Stimulated activated CD4-positive, alpha-beta T cell treated with anti-CD3 and anti-CD28 coated beads, TNF-alpha, amount 100 ng/mL, for 1 hour (primary cell): ENCODE measurements at places on chromosomes 6 and 20.

DNA sequence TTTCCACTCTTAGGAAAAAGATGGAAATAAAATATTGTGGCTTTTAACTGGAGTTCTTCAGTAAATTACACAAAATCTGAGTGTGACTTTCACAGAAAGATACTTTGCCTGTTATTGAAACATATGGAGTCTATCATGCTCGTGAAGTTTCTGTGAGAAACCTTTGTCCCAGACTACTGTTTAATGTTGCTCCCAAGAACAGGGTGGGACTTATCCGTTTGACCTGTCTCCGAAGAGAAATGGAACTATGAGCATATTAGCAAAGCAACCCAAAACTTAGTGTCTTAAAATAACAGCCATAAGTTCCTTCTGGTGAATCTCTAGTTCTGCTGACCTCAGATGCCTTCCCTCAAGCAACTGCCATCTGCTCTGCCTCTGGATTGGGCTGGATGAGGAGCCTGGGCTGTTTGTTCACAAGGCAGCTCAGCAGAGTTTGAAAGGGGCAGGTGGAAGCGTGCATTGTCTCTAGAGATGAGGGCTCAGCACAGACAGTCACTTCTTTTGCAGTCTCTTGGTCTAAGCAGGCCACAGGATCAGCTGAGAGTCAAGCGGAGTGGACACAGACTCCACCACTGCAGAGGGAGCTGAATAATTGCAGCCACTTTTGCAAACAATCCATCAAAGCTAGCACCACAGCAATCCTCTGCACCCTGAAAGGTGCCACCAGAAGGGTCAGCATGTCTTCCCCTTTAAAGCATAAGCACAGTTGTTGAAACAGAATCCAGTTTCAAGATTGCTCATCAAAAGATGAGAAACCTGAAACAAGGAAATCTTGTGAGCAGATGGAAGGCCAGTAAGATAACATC lies 52.8 kb downstream of the MYB start:
- no peak for DNase-seq

- DNase-seq = no peak
Observed at GRCh38 chr20:46209930-46210671, 92.0 kb downstream of the CD40 start.

DNA sequence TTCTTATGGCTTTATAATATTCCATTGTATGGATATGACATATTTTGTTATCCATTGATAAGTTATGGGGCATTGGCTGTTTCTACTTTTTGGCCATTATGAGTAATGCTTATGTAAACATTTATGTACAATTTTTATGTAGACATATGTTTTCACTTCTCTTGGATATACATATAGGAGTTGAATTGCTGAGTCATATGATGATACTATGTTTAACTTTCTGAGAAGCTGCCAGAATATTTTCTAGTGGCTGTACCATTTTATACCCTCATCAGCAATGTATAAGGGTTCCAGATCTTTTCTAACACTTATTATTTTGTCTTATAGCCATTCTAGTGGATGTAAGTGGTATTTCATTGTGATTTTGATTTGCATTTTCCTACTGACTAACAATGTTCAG lies 23.1 kb downstream of the OTOR start:
- no peak for DNase-seq

GRCh38 chr6:23584134-23584763 lies 541.8 kb upstream of the NRSN1 start:
- DNase-seq = no peak
